ENCODE measurements at places on chromosomes 16 and 17.
A peak's percentile ranks its signal among the peaks of the same experiment; 100 is the strongest.

DNA sequence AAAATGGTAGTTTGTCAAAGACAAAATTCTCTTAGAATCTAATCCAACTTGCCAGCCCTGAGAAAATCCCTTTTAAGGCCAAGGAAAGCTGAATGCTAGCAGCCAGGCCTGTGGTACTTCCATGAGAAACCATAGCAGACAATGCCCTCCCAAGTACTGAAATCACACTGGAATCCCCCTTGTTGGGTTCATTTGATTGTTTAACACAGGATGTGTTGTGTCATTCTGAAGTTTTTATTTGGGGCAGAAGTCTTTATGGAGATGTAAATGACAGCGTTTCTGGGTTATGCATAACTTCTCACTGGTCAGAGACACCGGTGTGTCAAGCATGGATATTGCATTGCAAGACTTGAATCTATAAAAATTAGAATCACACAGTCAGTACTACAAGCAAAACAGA, 6.0 kb upstream of the ARL2BP start:
- no peak for DNase-seq

DNA sequence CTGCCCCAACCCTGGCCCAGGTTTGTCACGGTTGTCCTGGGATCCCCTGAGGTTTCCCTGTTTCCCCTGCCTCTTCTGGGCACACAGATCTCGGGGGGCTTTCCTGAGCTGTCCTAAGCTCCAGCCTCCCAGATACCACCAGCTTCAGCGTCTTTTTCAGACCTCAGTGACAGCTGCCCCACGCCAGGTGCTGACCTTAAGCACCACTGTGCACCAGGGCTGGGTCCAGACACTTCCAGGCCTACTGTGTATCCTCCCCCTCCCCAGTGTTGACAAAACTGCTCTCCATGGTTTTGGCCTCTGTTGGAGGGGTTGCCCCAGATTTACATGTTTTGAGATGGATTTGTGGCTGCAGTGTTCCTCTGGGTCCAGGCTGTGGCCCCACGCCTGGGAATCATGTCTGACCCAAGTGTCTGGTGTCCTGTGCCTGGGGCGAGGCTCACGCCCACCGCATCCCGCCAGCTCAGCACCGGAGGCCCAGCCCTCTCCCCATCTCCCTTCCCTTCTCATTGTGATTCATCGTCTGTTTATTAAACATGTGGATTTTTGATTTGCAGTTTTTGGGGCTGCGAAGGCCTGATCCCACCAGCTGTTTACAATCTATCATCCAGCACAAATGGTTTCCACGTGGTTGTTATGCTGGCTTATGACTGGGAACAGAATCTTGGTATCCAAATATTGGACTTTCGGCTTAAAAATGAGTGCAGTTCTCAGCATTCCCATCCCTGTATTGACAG, 82.1 kb downstream of the METRNL start:
- no peak for DNase-seq

- peak; percentile 9 for DNase-seq
These were observed 143.3 kb downstream of the STX8 start for GRCh38 chr17:9432134-9432885.

DNA sequence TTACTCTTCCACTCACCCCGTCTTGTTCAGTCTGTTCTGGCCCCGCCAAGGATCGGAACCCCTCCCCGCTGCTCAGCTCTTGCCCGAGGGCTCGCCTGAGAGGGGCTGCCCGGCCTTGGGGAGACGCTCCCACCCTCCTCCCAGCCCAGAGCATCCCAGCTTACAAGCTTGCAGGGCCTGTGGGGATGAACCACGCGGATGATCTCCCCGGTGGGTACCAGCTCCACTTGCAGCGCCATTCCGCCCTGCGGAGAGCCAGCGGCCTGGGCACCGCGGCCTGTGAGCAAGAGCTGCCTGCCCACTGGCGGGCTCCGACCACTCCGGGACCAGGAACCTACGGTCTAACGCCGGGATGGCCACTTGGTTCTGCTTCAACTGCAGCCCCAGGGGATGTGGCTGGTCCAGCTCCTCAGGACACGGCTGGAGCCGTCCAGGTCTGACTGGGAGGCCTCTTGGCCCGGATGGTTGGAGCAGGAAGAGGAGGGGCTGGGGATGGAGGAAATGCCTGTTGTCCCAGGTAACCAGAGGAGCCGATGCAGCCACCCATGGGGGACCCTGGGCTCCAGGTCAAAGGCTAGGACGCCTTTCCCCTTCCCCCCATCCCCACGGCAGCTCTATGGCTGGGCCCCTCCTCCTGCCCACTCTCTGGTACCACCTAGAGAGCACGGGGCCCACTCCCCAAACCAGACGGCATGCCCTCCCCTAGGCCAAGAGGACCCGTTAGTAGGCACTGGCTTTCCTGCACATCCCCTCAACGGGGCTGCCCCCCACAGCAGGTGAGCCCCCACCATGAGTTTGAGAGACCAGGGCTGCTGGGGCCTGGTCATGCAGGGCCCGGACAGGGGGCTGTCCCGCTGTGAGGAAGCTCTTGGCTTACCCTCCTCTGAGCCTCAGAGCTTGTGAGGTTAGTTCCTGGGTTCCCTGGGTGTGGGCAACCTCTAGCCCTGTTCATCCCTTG, at the start of gene MYO1C:
Gene MYO1C, minus strand, starts transcription at position 438 of the 958 bp plus-strand sequence. Its CDS starts 199 bp downstream, at position 239.
- DNase-seq = no peak

Measured in hematopoietic multipotent progenitor cell (in vitro differentiated cells).